ENCODE measurements at places on chromosomes 7 and 10.

DNA sequence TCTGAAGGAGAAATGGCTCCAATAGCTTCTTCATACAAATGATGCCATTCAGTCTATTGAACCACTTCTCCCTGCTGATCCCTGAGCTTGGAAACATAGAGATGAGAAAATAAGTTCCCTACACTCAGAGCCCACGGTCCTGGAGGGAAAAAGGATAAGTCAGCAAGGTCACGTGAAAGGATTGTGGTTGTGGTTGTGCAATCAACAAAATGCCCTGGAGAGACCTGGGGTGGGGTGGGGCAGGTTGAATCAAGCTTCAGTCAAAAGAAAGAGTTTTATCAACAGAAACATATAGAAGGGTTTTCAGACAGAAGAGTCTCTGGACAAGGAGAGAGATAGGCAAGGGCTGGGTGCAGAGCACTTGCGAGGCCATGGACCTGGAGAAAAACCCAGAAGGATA lies 30.1 kb downstream of the C10orf90 start:
- no peak for DNase-seq

DNA sequence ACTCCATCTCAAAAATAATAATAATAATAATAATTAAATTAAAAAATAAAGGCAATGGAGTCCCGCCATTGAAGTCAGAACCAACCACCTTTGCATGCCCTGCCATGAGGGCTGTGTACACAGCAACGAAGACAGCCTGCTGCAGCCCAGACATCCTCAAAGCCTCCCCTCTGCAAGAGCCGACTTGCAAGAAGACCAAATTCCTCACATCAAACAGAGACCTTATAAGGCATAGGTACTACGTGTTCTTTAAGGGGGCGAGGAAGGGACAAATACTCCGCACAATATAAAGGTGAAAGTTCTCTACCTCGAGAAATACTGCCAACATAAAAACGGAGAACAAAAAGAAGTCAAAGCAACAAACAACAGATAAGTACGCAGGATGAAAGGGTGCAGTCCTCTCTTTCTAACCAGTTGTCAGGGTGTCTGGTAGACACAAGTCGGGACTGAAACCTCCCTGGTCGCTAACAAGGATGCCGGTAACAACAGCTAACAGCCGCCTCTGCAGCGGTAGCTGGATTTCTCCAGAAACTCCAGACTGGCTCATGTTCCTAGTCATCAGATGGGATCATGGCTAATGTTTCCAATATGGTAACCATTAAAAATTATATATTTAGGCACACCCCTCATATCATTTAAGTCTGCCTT lies 23.6 kb downstream of the FGFR2 start:
- DNase-seq: no peak

GRCh38 chr10:83343676-83344075 lies 795.6 kb upstream of the GHITM start:
- DNase-seq: no peak

DNA sequence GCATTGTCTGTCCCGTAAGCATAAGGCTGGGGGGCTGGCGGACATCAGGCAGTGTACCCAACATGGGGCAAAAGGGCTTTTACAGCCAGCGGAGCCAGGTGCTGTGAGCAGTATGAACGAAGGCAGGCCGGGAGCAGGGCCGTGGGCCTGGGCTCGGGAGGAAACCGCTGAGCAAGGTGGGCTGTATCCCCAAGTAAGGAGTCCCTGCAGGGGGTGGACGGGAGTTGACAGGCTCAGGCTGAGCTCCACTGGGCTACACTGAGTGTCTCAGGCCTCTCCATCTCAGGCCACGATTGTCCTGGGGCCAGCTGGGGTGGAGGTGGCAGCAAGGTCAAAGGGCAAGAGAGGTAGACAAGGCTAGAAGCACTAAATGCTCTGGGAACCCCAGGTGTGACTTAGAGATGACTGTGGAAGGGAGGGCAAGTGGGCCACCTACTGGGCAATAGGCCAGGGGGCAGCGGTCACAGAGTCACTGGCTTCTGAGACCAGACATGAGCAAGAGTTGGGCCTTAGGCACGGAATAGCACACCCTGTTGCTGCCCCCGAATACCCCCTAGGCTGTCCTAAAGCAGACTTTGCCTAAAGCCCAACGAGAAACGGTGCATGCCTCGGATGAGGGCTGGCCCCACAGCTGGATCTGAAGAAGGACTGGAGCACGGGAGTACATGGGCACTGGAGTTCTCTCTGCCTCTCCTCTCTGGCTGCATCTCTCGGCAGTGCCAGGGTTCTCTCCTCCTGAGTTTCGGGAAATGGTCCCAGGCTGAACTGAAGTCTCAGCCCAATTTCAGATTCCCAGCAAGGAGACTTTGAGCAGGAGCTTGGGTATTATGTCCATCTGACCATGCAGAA lies 10.8 kb upstream of the RAMP3 start:
- no peak for DNase-seq

- no peak for DNase-seq
These were observed 23.8 kb downstream of the PEX1 start for GRCh38 chr7:92504563-92504962.

DNA sequence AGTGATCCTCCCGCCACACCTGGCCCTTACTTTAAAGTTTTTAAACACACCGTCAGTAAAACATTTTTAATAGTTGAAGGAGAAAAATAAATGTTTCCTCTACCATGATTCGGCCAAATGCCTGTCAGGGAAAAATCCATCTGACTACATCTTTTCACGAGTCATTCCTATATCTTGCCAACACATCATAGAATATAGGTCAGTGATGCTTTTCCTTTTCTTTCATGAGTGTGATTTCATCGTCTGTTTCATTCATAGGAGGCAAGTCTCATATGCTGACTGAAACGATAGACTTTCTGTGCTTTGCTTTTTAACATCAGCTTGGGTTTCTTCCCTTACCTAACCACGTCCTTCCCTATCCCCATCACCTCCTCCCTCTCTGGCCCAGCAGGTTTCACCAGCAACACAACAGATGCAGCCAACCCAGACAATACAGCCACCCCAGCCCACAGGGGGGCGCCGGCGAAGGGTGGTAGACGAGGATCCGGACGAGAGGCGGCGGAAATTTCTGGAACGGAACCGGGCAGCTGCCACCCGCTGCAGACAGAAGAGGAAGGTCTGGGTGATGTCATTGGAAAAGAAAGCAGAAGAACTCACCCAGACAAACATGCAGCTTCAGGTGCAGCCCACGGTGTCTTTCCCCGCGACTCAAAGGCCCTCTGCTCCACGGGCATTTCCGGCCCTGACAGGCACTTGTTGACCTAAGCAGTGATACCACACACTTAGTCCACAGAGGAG lies 149.2 kb downstream of the TRIL start:
- no peak for DNase-seq

GRCh38 chr10:30070001-30070685 lies 10.8 kb upstream of the JCAD start:
- no peak for DNase-seq
